HCEC 1CT (cell line): ENCODE measurements at places on chromosomes 11 and 22.

DNA sequence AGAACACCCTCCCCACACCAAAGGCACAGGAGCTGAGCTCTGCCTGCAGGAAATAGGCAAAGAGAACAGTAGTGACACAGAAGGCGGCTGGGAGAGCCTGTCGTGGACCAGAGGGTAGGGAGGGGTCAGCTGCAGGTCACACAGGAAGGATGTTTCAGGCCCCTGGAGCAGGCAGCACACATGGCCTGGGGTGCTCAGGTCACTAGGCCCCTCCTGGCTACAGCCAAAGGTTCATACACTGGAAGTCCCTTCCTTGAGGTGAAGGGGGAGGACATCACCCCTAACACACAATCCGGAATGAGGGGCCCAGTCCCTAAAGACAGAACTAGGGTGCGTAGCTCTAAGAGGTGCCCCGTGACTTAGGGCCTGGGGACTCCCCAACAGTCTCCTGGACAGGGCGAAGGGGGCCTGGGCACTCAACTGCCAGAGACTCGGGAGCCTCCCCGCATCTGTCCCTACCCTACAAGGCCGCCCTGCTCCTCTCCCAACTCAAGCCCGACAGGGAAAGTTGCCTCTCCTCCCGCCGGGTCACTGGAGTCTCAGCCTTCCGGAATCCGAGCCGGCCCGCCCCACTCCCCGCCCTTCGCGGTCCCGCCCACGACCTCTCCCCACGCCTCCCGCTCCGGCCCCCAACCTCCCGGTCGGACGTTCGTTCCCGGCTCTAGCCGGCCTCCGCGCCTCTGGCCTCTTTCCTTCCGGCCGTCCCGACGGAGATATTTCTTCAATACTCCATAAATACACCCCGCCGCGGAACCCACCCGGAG, at the start of gene CYB5R2:
Gene CYB5R2 (minus strand): TSS at position 541 of the 764 bp plus-strand sequence. CDS start 675 bp downstream, outside the sequence.
- peak; percentile 38 for DNase-seq

GRCh38 chr11:12099132-12099873, 11.1 kb upstream of the MICAL2 start:
- DNase-seq: peak; percentile 30

GRCh38 chr11:80596291-80596810, 1155.5 kb upstream of the TENM4 start:
- DNase-seq: no peak

DNA sequence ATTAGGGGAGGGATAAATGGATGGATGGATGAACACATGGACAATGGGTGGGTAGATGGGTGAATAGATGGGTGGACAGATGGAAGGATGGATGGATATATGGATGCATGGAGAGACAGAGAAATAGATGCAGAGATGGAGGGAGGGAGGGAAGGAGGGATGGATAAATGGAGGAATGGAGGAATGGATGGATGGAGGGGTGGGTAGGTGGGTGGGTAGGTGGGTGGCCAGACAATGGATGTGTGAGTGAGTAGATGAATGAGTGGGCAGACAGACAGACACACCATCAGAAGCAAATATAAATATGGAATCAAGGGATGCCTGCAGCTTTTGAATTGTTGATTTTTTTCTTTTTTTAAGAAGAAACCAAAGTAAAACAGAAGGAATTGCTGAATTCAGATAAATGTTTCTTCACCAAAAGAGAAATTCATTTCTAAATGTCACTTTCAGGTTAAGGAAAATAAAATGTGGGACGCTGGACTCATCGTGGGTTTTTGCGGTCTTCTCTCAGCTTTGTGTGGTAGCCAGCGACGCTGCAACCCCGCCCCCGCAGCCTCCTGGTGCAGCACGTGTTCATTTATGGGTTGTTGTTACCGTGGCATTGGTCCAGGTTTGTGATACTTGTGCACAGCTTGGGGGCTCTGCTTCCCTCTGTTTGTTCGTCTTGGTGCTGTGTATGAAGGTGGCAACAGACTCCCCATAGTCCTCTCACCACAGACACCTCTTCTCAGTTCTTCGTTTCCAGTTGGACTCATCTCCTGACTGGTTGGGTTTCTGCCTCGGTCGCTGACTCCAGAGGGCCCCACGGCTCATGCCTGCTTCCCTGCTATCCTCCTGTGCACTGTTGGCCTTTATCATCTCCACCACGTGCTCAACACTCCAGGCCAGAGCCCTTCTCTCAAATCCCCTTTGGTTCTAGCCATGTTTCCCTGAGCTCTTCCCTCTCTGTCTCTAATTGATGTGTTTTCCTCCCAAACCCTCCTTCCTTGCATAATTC, 76.4 kb downstream of the CDKN1C start:
- DNase-seq: no peak
